ENCODE measurements at places on chromosomes 5 and 9. TPM values are rescaled to one million over a fixed set of nuclear protein-coding genes. Genes with fewer than 3 reads are reported as not detected.

GRCh38 chr9:105244734-105245028, 230 bp downstream of the SLC44A1 start:
- DNase-seq: no peak

DNA sequence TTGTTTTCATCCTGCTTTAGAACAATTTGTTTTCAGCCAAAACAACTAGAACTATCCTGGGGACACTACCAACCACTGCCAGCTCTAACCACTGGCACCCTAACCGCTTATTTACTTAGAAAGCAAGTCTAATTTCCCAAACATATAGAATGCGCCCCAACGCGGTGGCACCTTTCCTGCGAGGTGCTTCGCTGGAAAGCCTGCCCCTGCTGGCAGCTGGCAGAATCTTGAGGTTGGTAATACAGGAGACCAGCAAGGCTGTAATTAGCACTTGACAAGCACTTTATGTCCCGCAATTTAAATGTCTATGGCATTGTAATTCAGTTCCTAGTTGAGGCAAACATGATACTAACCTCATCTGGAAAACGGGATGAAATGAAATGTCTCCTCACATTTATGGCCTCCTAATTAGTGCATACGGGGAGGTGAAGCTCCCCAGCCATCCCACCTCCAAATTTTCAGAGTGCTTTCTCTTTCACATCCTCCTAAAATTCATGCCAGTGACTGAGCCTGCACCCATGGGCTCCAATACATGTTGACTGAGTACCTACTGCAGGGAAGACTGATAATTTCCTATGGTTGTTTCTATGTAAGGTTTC, 30.4 kb downstream of the GABBR2 start:
- no peak for DNase-seq

DNA sequence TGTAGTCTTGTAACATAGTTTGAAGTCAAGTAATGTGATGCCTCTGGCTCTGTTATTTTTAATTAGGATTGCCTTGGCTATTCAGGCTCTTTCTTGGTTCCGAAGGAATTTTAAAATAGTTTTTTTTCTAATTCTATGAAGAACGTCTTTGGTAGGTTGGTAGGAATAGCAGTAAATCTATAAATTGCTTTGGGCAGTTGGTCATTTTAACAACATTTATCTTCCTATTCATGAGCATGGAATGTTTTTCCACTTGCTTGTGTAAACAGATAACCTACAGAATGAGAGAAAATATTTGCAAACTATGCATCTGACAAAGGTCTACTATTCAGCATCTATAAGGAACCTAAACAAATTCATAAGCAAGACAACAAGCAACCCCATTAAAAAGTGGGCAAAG, 173.2 kb upstream of the TRPC7 start:
- no peak for DNase-seq

- DNase-seq: no peak
Measured at GRCh38 chr9:23123048-23123632, 676.5 kb downstream of the DMRTA1 start.

- DNase-seq: no peak
Measured at GRCh38 chr5:117195076-117195475, 620.5 kb upstream of the SEMA6A start.

- DNase-seq: no peak
Measured at GRCh38 chr9:111658943-111659342, 2.5 kb upstream of the GNG10 start.

DNA sequence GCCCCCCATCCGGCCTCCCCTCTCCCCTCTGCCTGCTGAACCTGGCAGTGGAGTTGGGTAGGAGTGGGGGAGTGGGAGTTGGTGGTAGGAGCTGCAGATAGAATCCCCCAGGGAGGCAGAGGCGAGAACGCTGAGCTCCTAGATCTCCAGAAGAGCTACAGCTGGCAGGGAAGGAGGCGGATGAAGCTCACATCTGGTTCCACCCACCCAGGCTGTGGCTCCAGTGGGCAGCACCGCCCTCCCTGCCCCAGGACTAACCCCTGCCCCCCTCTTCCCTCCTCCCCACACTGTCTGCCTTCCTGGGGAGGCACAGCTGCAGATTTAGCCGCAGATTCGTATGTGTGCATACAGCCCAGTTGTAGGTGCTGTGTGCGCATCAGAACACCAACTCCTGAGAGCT, 34.2 kb downstream of the C9orf50 start:
- no peak for DNase-seq

DNA sequence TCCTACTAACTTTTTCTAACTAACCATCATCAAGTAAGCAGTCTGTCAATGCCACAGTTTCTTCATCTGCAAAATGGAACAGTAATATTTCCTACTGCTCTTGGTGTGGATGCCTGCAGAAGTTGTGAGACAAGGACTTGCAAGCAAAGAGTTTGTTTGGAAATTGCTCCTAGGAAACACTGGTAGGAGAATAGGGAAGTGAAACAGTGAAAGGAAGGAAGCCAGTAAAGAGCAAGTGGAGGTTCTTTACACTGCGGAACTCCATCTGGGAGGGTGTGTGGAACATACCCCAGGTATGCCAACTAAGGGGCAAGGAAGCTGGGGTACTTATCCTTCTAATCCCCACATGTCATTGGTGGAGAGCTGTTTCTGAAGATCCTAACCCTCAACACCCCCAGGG, 119.9 kb downstream of the FOXD1 start:
- no peak for DNase-seq

- no peak for DNase-seq
Measured at GRCh38 chr9:4318326-4318725, 18.5 kb upstream of the GLIS3 start.

DNA sequence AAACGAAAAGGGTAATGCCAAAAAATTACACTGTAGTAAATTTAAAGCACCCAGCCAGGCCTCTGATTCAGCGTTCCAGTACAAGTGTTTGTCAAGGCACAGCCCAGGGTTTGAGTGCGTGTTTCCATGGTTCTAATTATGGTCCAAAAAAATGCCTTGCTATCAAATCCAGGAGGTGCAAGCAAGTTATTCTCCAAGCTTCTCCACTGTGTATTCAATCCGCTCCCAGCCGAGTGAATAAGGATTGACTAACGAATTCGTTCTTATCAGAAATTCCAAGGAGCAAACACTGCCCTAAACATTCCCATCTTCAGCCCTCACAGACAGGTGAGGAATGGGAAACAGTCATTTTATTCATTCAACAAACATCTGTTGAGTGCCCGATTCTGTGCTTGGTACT, 103.3 kb upstream of the WWC1 start:
- DNase-seq: no peak

DNA sequence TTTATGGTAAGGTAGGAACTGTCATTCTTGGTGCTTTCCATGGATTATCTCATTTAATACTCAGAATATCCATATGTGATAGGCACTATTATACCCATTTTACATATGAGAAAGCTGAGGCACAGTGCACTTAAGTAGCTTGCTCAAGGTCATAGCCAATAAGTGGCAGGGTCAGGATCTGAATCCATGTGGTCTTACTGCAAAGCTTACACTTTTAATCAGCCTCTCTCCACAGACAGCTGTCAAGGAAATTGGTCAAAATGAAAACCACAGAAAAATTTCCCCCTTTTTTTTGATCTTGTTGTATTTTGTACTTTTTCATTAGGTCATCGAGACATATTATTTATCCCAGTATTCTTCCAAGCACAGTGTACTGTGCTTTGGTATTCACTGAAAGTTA, 78.5 kb downstream of the ERCC6L2 start:
- DNase-seq: no peak

DNA sequence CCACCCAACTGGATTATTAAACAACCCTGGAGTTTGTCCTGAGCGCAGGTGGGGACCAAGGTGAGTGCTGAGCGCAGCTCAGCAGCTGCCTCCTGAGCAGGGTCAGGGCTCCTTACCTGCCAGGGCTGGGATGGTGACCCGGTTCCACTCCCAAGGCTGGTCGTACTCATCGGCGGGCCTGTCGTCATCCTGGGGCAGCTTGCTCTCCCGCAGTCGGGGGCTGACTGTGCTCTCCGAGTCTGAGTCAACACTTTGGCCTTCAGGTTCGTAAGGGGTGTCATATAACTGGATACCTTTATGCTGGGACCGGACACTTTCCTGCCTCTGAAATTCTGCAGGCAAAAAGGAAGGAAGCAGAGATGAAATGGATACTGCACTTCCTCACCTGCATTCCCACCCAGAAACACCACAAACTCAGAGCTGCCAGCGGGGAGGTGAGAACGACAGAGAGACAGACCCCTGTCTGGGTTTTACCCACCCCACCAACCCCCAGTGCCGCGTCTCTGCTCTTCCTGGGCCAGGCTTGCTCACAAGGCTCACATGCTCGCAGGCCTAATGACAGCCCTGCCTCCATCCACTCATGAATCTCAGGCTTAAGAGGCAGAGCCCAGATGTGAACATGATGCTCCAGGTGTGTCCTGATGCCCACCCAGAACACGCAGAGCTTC, 70.7 kb upstream of the SLC25A51 start:
- no peak for DNase-seq

GRCh38 chr9:35114840-35115628, 628 bp downstream of the ATOSB start:
- peak; percentile 86 for DNase-seq

Gene WHRN
- 6.2 TPM for total RNA-seq

Gene HMMR
- total RNA-seq: 1.9 TPM

Gene SHC3
- total RNA-seq: 13.2 TPM

Gene HTR1A
- total RNA-seq: not detected

Gene TRAF1
- total RNA-seq: 5.8 TPM

Gene STKLD1
- 1.6 TPM for total RNA-seq

Gene SPRY4
- 42.7 TPM for total RNA-seq

Gene MLANA
- total RNA-seq: not detected

Data from lower lobe of right lung (tissue), 2 donors.